Diencephalon (tissue), 1 donor: ENCODE measurements at places on chromosomes 16 and 17. TPM values are rescaled to one million over a fixed set of nuclear protein-coding genes. Genes with fewer than 3 reads are reported as not detected.

The KRTAP1-3 gene
- not detected for total RNA-seq

The RNU2-1 gene
- not detected for total RNA-seq

The KRTAP4-5 gene
- total RNA-seq: not detected

The WFDC1 gene
- 7.6 TPM for total RNA-seq

The HP gene
- 0.23 TPM for total RNA-seq

The TPSG1 gene
- not detected for total RNA-seq

The ATP2C2 gene
- 3.5 TPM for total RNA-seq

The GPRC5C gene
- 9.9 TPM for total RNA-seq

The LITAFD gene
- total RNA-seq: not detected

The TBC1D3H gene
- total RNA-seq: not detected

The ADAP2 gene
- total RNA-seq: 6.5 TPM

The UNC13D gene
- 2.5 TPM for total RNA-seq

The TNS4 gene
- total RNA-seq: not detected

The PIK3R5 gene
- 1.4 TPM for total RNA-seq

The CMTM2 gene
- total RNA-seq: not detected

The KAT2A gene
- 18.7 TPM for total RNA-seq

The CRISPLD2 gene
- 4.6 TPM for total RNA-seq
